ENCODE measurements at places on chromosomes 5 and 9. TPM values are rescaled to one million over a fixed set of nuclear protein-coding genes. Genes with fewer than 3 reads are reported as not detected.

CDH10 gene
- not detected for total RNA-seq

PCDHGA6 gene
- 8.5 TPM for total RNA-seq

PCSK5 gene
- total RNA-seq: 19.1 TPM

CTXN3 gene
- total RNA-seq: not detected

FRMD3 gene
- total RNA-seq: 0.83 TPM

CCDC180 gene
- 8.4 TPM for total RNA-seq

GFI1B gene
- total RNA-seq: not detected

KIAA0825 gene
- 12.4 TPM for total RNA-seq

FOXD4 gene
- total RNA-seq: 0.12 TPM

NEUROG1 gene
- total RNA-seq: not detected

ANKS6 gene
- 11.8 TPM for total RNA-seq

TGFBI gene
- 46.6 TPM for total RNA-seq

GPR150 gene
- not detected for total RNA-seq

OLFM1 gene
- 40.0 TPM for total RNA-seq

CDC20B gene
- total RNA-seq: not detected

GRCh38 chr9:23774266-23774665 is 51.8 kb downstream of the ELAVL2 start:
- no peak for DNase-seq

- no peak for DNase-seq
These were observed 290.5 kb downstream of the CCDC171 start for GRCh38 chr9:15843316-15843715.

DNA sequence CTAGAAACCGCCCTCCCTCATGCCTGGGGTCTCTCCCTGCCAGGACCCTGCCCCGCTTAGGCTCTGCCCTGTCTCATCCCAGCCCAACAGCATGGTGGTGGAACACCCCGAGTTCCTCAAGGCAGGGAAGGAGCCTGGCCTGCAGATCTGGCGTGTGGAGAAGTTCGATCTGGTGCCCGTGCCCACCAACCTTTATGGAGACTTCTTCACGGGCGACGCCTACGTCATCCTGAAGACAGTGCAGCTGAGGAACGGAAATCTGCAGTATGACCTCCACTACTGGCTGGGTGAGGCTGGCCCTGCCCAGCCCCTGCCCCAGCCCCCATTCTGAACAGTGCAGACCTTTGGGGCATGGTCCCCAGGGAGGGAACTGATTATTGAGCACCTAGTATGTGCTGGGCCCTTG is 33.9 kb downstream of the GSN start:
- DNase-seq: peak; percentile 32

GRCh38 chr5:40734986-40735385 is 20.8 kb downstream of the TTC33 start:
- DNase-seq: no peak

GRCh38 chr5:2303431-2304100 is 420.8 kb upstream of the IRX4 start:
- DNase-seq: no peak

DNA sequence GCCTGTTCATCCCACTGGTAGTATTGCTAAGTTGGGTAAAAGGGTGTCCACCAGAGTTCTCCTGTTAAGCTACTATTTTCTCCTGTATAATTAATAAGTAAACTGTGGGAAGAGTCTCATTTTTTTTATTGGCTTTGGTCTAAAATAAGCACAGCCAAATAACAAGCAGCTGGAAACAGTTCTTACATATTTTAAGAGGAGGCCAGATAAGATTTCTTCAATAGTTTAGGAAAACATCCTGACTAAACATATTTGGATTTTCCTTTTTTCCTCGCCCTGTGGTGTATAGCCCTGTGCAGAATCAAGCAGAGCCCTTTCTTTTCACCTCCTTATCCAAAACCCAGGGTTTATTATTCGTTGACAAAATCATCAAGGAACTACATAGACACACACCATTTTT is 122.2 kb upstream of the ZNF608 start:
- DNase-seq: no peak

DNA sequence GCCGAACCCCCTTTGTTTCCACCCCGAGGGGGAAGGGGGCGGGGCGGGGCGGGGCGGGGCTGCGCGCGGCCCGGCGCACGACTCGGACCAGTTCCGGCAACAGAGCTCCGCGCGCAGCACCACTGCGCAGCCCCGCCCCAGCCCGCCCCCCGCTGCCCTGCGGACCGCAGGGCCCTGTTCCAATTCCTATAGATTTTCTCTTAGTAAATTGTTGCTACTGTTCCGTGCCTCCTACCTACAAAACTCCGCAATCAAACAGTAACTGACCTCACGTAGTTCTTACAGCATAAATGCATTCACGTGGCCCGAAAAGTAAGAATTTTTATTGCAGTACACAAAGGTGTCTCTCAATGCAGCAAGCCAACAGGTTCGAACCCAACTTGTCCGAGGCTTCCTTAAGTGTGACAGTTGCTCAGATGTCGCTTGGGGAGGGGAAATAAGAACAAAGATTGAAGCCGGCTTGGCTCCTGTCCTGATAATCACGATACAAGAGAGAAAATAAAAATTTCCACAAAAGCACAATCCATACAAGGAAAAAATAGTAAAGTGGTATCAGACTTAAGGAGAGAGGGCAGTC is 1.2 kb upstream of the RNF38 start:
- no peak for DNase-seq

DNA sequence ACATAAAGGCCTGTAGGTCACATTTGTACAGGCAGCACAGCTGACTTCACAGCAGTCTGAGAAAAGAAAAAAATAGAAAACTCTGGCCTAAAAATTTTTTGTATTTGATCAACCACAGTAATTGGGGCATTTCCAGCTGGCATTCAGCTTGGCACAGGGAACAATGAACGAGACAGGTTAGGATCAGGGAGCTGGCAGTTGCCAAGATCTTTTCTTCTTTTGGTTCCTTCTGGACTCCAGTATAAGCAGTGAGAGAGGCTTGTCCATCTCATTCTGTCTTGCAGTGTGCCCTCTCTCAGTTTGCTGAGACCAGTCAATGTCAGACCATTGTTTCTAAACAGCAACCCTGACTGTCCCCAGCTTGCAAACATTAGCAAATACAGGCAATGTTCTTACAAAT is 601.1 kb downstream of the TLR4 start:
- no peak for DNase-seq

GRCh38 chr5:533243-533954 is 9.2 kb upstream of the SLC9A3 start:
- no peak for DNase-seq

DNA sequence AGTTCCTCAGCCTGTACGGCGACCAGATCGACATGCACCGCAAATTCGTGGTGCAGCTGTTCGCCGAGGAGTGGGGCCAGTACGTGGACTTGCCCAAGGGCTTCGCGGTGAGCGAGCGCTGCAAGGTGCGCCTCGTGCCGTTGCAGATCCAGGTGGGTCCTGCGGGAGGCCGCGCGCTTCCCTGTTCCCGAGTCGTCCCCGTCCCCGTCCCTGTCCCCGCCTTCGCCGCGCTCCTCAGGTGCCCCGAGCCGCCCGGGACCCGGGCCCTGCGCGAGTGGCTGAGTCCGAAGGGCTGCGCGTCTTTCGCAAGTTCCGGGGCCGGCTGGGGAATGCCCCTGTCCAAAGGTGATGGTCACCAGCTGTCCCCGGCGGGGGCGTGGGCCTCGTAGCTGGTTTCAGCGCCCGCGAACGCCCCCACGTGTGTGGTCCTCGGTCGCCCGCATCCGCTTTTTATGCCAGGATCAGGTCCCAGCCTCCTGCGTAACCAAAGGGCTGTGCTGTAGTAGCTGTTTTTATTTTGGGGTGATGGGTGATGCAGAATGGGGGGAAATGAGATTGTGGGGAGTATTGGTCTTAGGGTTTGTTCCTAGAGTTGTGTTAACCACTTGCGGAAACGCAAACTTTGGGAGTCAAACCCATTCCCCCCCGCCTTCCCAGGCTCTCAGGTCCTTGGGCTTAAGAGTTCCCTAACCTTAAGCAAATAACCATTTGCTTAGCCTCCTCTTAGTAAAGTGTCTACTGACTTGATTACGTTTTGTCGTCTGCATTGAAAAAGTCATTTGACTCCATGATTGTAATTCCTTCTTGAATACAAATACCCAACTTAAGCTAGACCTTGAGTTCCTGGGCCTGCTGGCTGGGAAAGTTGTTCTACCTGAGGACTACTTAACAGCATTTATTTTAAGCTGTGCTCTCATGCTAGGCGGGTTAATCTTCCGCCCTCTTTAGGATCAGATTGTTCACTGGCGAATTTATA is 663 bp downstream of the ISOC1 start:
- DNase-seq: peak; percentile 76

- DNase-seq: no peak
These were observed 16.8 kb downstream of the CCT5 start for GRCh38 chr5:10266839-10267238.

DNA sequence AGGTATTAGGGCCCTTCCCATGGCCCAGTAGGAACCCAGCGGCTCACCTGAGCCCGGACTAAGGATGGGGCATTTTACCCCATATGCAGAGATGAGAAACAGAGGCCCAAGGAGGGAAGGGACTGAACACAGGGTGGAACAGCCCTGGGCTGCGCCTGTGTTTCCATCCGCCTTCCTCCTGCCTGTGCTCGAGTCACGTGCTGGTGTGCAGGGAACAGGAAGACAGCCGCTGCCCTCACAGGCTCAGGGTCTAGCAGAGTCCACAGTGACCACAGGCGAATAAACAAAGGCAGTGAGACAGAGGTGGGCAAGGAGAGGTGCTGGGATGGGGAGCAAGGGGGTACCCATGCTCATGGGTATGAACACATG is 129.4 kb downstream of the C9orf50 start:
- no peak for DNase-seq

DNA sequence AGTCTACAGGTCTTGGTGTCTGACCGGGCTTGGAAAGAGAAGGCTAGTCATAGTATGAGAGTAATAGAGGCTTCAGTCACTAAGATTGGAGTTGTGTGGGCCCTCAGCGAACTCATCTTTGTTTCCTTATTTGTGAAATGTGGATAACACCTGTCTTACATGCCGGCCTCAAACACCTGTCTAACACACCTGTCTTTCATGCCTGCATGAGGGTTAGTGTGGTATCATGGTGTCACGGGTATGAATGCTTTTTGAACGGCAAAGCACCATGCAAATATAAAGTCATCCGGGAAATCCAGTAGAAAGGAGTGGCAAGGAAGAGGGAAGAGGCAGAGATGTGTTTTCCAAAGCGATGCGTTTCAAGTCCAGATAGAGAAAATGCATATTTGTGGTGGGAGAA is 25.5 kb downstream of the GRAMD2B start:
- DNase-seq: no peak

DNA sequence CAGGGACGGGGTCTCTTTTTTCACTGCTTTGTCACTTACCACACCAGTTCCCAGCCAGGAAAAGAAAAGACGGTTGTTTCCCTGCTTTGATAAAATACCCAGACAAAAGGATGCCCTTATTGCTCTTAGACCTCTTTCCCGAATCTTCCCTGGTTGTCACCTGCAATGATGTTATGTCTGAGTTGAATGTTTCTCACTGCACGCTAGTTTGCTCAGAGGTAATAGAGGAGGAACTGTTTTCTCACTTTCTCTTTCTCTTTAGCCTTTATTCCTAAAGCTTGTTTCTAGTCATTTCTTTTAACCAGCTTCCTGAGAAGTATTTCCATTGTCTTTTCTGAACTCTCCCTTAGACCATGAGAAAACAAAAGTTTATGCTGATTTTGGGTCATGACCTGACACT is 32.9 kb downstream of the ACER2 start:
- no peak for DNase-seq

GRCh38 chr5:179668391-179668790 is 12.4 kb downstream of the CBY3 start:
- no peak for DNase-seq

- DNase-seq: no peak
These were observed 463.2 kb downstream of the MAT2B start for GRCh38 chr5:163968651-163969050.

GRCh38 chr5:141330299-141331080 is at the start of gene PCDHGA1:
TSS of gene PCDHGA1 (plus strand) at chr5:141330514.
- no peak for DNase-seq

- no peak for DNase-seq
These were observed 55.5 kb downstream of the GALNT12 start for GRCh38 chr9:98862936-98863335.

DNA sequence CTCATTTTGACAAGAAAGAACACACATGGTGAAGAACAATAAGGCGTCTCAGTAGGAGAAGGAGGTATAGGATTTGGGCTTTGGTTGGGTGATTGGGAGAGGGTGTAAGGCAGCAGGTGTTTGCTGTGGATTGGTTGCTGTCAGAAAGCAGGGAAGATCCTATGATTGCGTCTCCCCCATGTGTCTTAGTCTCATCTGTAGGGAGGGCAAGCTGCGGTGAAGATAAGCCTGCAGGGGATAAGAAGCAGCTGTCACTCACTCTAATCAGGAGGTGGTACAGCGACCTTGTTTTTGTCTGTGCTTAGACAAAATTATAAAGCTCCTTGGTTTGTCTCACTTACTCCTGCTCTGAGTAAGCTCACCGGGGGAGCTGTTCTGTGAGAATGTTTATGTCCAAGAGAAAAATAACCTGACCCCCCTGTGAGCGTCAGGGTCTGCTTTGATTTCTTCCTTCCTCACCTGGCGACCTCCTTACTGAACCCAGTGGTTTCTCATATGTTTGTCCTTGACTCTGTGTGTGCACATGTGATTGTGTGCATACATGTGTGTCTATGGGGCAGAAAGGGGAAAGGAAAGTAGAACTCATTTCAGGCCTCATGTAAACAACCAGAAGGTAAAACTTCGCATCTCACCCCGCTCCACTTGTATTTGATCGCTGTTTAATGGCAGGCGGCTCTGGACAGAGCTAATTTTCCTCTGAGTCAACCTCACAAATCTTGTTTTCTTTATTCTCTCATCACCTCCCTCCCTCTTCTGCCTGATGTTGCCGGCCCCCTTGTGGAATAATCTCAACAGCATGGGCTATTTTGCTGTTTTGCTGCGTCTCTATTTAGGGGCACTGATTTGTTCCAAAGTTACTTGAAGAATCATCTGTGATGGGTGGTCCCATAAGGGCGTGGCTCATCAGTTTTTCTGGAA is 105.6 kb downstream of the TENT4A start:
- no peak for DNase-seq

DNA sequence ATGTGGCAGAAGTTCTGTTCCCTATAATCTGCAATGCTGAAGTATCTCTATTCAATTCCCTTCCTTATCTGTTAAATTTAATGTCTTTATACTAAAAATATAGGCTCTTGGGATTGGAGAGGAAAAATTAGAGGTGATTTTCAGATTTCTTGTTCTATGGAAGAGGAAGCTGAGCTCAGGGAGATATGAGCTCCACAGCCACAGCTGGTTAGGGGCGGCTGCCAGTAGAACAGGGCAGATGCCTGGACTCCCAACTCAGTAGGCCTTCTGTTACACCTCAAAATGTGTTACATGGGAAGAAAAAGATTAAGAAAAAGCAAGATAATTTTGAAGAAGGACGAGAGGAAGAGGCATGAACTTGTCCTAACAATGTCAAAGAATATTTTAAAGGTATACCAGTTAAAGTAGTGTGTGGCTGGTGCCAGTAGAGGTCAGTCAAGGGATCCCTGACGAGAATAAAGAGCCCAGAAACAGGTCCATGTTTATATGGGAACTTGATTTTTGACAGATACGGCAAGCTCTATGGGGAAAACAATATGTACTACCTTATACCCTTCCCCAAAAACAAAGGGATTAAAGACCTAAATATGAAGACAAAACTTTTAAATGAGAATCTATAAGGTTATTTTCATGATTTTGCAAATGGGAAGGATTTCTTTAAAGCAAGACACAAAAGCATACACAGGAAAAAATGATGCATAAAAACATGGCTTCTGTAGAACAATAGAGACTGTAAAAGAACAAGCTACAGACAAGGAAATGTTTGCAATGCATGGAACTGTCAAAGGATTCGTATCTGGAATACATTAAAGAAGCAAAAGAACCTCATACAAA is 28.7 kb downstream of the DNAJC21 start:
- DNase-seq: no peak
